ENCODE measurements at places on chromosomes 1 and 21. TPM values are rescaled to one million over a fixed set of nuclear protein-coding genes. Genes with fewer than 3 reads are reported as not detected.

Gene ARHGAP29
- 27.3 TPM for total RNA-seq

- DNase-seq, result no peak
Measured at GRCh38 chr1:193476748-193477147, 290.3 kb upstream of the B3GALT2 start.

GRCh38 chr21:22351076-22351475 is 1352.9 kb downstream of the NCAM2 start:
- no peak for DNase-seq

- peak; percentile 91 for DNase-seq
Measured at GRCh38 chr1:17488995-17489767, 49.7 kb upstream of the RCC2 start.

DNA sequence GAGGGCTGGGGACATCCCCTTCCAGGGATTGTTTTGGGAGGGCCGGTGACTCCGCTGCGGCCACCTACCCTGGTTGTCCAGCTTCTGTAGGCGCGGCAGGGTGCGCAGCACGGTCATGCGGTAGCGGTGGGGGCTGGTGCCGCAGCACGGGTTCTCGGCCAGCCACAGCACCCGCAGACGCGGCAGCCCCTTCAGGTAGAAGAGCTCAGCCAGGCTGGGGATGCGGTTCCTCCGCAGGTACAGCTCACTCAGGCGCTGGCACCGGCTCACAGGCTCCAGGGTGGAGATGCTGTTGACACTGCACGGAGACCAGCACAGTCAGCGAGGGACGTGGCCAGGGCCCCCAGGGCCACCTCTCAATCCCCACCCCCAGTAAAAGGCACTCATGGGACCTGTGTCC is 6.2 kb downstream of the CFAP410 start:
- DNase-seq, result no peak

DNA sequence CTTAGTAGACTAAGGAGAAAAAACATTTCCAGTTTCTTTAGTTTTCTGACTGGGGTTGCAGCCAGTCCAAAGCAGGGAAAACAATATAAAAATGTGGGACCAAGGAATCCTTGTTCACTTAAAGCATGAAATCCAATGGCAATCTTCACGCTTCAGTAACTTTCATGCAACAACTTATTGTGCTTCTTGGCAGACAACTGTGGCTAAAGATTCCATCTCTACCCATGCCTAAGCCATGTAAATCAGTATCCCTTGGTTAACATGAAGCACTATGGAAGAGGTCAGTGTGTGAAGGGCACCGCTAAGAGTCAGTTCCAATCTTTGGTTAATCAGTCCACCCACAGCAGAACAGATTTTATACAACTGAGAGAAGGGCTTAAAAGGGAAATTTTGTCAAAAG is 201.8 kb upstream of the GREM2 start:
- no peak for DNase-seq

All from vagina (tissue), 2 donors.